ENCODE measurements at places on chromosomes 2 and 18.

DNA sequence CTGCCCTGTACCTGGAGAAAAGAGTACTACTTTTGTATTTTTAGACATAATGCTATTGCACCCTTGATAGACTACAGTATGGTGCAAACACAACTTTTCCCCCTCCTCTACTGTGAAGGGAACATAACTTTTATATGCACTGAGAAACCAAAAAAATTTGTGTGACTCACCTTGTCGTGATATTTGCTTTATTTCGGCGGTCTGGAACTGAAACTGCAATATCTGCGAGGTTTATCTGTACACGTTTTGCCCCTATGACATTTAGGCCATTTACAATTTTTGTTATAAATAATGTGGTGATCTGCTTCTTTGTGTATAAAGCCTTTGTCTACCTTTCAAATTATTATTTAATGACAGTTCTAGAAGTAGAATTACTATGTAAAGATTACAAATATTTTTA, 34.4 kb upstream of the AAK1 start:
- DNase-seq: no peak

DNA sequence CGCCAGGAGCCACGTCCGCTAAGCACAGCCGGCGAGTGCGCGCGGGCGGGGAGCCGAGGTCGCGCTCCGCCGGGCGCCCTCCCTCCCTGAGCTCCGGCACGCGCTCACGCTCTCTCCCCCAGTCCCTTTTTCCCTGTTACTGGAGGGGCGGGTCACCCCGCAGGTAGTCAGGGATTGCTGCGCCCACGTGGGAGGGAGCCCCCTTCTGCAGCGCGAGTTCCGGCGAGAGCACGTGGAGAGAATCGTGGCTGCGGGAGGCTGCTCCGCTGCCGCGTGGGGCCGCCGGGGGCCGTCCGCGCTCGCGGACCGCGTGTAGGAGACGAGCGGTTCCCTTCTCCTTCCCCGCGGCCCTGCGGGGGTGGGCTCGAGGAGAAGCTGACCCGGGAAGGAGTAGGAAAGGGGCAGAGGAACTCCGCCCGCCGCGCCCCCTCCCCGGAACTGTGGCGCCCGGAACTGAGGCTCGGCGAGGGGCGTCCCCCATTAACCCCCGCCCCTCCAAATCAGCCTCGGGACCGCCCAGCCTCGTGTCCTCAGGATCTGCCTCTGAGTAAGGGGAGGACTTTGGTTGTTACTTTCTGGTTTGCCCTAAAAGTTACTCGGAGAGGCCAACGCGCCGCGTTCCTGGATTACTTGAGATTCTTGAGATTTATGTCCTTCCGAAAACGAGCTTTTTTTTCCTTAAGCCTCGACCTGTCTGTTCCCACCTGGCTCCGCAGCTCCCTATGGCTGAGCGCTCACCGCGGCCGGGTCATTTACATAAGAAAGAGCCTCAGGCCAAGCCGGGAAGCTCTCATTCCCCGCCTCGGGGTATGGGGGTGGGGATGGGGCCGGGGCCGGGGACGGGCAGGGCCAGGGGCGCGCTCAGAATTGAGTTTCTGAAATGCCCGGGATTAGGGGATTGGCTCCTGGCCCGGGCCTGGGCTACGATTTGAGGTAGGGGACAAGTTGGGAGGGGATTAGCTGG, 1.1 kb downstream of the HK2 start:
- no peak for DNase-seq

DNA sequence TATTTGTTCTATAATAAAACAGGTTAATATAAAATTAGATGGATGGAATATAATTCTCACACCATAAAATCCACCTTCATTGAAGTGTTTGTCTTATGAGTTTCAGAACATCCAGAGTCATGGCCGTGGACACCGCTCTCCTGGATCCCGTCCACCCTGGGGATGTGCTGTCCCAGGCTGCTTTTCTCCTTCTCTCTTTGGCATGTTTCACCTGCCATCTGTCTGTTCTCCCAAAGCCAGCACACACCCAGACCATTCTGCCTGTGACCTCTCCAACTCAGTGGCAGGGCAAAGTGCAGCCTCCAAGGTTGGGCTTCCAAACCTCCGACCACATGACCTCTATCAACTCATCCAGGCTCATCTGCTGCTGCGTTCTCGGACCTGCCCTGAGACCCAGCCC, 104.7 kb downstream of the MYT1L start:
- DNase-seq: no peak

DNA sequence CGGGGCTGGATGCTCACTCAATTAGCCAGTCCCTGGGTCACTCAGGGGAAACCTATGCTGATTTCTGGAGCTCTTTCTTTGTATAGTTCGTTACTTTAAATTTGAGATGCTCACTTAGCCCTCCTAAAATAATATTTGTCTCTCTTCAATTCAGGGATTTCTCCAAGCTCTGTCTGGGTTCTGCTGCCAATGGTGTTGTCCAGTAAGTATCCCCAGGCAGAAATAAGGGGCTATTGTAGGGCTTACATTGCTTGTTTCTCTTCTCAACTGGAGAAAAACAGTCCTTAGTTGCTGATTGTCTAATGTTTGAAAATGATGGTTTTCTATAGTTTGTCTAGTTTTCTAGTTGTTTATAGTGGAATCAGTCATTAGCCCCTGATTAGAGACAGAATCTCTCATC, 5.0 kb downstream of the RAB6C start:
- no peak for DNase-seq
